Activated naive CD4-positive, alpha-beta T cell treated with anti-CD3 and anti-CD28 coated beads, Interleukin-2, amount 50 U/mL, for 72 hours (primary cell): ENCODE measurements at places on chromosomes 11 and 22. TPM values are rescaled to one million over a fixed set of nuclear protein-coding genes. Genes with fewer than 3 reads are reported as not detected.

- no peak for DNase-seq
These were observed 250.3 kb upstream of the TBCEL start for GRCh38 chr11:120773501-120774031.

GRCh38 chr11:68266121-68266891, 5.5 kb downstream of the C11orf24 start:
- DNase-seq: no peak

DNA sequence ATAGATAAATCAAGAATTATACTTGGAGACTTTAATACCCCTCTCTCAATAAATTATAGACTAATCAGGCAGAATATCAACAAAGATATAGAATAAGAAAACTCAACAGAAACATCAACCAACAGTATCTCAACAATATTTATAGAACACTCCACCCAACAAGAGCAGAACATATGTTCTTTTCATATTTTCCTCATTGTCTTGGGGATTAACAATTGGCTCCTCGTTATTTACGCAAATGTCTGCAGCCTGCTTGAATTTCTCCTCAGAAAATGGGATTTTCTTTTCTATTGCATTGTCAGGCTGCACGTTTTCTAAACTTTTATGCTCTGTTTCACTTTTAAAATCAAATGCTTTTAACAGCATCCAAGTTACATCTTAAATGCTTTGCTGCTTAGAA, 37.0 kb upstream of the FBLN1 start:
- DNase-seq: no peak

DNA sequence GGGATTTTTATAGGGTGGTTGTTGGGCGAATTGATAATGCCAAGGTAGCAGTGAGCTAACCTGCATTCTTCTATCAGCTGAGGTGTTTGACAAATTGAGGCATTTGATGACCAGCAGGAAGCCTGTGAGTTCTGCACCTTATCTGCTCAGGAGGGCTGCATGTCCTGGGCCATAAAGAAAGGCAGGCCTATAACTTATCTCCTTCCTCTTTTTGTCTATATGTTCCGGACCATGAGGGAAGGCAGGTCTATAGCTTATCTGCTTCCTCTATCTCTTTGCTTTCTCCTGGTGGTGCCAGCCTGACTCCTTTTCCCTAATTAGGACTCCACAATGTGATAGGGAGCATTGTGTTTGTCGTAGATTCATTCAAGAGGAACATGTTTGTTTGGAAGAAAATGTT, 8.6 kb upstream of the JAM3 start:
- DNase-seq: no peak

DNA sequence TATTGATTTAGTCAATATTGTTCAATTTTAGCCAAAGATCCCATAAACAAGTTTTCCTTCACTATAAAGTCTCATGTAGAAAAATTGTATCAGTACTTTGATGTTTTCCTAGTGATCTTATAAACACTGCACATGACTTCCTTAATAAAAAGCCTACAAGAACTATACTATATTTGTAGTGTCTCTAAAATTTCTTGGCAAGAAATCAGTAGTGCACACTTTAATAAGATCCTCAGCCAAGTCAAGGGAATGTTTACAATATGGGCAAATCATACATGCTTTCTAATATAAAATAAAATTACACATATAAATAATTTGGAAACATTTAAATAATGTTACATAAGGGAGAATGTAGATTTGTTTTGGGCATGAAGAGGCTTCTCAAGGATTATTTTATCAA, 203.0 kb upstream of the CCDC179 start:
- no peak for DNase-seq

DNA sequence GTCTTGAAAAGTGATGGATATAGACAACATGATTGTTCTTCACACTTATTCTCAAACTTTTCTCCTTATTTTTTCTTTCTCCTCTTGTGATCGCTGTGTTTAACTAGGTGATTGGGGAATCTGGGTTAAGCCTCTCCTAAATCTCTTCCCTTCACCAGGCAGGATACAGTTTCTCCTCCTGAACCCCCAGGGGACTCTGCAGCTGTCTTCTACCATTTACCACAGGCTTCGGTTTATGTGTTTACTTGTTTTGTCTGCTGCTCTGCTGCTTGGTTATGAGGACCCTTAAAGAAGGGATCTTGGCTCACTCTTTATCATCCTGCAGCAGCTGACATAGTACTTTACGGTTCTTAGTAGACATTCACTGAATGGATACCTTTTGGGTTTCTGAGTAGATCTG, 124.2 kb downstream of the NCAM1 start:
- DNase-seq: no peak

GRCh38 chr11:65063532-65063931, 5.2 kb upstream of the NAALADL1 start:
- DNase-seq: no peak

GRCh38 chr22:29503811-29504372, 23.9 kb downstream of the NEFH start:
- DNase-seq: no peak

- DNase-seq: peak; percentile 95
These were observed 3.4 kb downstream of the CD82 start for GRCh38 chr11:44568658-44569473.

DNA sequence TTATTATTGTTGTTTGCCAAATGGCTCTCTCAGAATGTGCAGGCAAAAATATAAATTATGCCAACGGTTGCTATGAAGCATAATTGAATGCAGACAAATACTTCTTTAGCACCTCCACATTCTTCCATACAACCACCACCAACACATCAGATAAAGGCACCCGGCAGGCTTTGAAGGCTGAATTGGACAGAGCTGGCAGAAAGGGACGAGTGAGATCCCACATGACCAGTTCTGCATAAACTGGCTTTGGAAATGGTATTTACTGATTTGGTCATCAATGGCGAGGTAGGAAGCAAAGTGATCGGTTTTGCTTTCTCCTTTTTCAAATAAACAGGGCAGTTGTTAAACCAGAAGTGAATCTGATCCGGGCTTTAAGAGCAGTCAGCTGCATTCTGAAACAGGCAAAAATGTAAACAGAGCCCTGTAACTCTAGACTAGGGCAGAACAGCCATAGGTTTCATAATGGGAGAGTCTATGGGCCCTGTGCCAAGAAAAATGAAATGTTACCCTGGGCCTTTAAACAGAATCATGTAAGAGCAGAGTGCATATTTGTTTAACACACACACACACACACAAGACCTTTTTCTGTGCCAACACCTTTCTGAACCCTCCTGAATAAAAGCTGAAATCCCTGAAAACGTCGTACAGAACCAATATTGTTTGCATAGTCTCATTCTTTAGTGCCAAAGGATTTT, 97.7 kb downstream of the MPPED2 start:
- no peak for DNase-seq

DNA sequence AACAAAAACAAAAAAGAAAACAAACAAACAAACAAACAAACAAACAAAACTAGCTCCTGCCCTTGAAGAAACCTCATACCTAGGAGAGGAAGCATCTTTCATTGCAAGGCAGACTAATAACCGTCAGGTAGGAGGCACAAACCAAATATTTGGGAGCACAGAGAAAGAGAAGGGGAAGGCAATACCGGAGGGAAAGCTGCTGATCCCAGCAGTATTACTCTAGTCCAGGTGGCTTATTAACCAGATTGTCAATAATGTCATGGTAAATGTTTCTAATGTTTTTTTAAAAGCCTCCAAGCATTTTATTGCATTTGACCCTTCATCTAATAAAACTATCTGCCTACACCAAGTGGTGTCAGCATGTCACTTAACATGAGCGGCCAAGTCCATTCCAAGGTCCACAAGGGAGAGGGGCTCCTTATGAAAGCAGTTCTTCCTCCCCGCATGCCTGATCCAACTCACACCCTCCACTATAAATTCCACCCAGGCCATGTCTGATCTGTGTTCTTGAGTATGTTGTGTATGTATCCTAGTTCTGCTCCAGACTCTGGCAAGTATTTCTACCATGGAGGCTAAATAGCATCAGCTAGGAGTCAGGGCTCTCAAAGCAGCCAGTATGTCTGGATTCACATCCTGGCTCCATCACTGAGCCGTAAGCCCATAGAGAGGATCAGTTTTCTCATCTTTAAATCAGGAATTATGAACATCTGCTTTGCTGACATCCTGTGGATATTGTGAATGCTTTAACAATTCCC, 208.1 kb upstream of the TENM4 start:
- DNase-seq: no peak

DNA sequence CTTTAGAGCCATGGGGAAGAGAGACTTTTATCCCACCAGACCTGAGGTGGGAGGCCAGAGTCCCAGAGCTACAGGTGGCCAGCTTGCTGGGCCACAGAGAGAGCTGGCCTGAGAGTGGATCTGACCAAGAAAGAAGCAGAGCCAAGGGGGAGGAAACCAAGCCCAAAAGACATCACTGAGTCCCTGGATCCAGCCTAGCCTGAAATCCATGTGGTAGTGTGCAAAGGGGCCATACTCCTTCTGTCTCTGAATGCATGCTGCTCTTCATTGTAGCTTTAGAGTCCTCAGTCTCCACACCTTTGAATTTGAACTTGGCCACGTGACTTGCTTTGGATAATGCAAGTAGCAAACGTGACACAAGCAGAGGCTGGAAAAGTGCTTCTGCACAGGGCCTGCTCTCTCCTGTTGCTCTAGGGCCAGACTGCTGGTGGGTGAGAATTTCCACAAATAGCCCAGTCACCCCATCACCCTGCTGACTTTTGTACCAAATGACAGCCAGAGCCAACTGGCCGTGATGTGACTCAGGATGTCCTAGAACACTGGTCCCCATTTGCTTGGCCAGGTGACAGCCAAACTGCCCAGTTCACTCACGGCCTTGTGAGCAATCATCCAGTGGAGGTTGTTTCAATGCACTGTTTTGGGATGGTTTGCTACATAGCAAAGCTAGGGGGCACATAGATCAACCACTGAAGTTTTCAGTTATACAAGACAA, 93.6 kb downstream of the DHCR7 start:
- DNase-seq: no peak

GRCh38 chr11:110089617-110090282, 3.4 kb upstream of the ZC3H12C start:
- DNase-seq: no peak

The C11orf87 gene
- not detected for total RNA-seq

The OAF gene
- total RNA-seq: 2.3 TPM

The KRTAP5-7 gene
- not detected for total RNA-seq

The APOBEC3C gene
- 71.0 TPM for total RNA-seq

The UPB1 gene
- total RNA-seq: 0.57 TPM

The ST14 gene
- 0.10 TPM for total RNA-seq

The CARD18 gene
- not detected for total RNA-seq
